Epithelial cell of esophagus (primary cell): ENCODE measurements at places on chromosomes 7 and 10.

- DNase-seq, result no peak
Measured at GRCh38 chr10:46080886-46081285, 34.8 kb upstream of the MSMB start.

DNA sequence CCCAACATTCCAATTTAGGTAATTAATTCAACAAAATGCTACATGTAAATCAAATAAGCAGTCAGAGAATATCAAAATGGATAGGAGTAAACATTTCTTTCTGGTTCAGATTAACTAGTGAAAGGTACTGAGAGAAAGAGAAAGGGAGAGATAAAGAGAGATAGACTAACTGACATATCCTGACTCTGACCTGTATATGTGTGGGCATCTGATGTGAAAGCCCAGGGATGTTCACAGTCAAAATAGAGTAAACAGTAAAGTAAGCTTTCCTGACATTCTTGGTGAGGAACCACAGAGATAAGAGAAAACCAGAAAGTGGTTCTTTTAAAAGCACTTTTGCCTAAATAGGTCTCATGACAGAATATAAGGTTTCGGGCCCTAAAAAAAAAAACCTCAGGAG lies 37.5 kb upstream of the ANK3 start:
- no peak for DNase-seq

GRCh38 chr7:82247814-82248433 lies 195.7 kb downstream of the CACNA2D1 start:
- peak; percentile 29 for DNase-seq

GRCh38 chr7:39926111-39926510 lies 23.9 kb upstream of the CDK13 start:
- peak; percentile 54 for DNase-seq

GRCh38 chr7:55871932-55872485 lies 9.5 kb upstream of the SEPTIN14 start:
- no peak for DNase-seq

DNA sequence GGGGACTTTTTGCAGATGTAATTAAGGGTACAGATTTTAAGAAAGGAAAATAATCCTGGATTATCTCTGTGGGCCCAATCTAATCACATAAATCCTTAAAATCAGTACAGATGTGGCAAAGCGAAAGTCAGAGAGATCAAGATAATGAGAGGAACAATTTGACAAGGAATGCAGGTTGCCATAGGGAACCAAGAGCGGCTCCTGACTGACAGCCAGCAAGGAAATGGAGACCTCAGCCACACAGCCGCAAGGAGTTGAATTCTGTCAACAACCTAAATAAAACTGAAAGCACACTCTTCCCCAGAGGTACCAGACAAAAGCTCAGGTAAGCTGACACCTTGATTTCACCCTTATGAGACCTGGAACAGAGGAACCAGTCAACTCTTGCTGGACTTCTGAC lies 3.4 kb upstream of the PNPLA8 start:
- DNase-seq, result no peak

GRCh38 chr7:101402081-101402779 lies 39.6 kb downstream of the COL26A1 start:
- DNase-seq, result peak; percentile 11
